ENCODE measurements at places on chromosomes 7 and 10.

DNA sequence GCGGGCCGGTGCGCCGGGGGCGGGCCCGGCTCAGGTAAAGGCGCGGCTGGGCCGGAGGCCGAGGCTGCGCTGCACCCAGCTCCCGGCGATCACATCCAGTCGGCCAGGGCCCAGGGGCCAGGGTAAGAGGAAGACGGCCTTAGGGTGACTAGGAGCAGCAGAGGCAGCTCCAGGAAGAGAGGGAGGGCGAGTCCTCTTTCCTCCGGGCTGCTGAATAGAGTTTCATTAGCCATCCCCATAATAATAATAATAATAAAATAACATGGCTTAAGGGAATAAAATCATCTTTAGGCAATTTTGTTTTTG is 44.8 kb upstream of the CDK1 start:
- DNase-seq: no peak

DNA sequence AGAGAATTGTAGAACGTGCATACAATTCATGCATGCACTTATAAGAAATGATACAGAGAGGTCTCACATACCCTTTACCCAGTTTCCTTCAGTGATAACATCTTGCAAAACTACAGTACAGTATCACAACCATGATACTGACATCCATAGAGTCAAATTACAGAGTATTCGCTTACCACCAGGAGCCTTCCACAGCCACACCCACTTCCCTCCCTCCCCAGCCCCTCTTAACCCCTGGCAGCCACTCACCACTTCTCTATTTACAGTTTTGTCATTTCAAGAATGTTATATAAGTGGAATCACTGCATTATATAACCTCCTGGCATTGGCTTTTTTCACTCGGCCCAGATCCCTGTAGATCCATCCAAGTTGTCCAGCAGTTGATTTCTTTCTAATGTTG is 143.8 kb downstream of the ZNF248 start:
- DNase-seq: no peak

- DNase-seq: no peak
These were observed 64.6 kb downstream of the KLF6 start for GRCh38 chr10:3720228-3721019.

DNA sequence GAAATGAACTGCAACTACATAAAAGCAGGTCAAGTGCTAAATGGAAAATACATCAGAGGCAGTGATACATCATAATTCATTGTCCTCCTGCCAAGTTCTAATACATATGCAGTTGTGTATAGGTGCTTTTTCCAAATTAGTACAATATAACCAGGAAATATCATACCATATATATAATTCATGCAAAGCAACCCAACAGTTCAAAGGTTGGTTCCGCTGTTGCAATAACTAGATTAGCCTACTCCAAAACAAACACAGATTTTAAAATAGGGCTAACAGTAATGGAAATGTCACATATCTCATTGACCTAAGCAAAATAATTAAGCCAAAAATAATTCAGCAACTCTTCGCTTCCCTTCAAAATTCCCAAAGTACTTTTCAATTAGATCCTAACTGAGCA is 88.9 kb upstream of the NEBL start:
- DNase-seq: no peak

GRCh38 chr7:55474944-55475854 is 97.1 kb downstream of the VOPP1 start:
- no peak for DNase-seq

GRCh38 chr10:30365278-30365677 is 16.2 kb upstream of the MTPAP start:
- no peak for DNase-seq

DNA sequence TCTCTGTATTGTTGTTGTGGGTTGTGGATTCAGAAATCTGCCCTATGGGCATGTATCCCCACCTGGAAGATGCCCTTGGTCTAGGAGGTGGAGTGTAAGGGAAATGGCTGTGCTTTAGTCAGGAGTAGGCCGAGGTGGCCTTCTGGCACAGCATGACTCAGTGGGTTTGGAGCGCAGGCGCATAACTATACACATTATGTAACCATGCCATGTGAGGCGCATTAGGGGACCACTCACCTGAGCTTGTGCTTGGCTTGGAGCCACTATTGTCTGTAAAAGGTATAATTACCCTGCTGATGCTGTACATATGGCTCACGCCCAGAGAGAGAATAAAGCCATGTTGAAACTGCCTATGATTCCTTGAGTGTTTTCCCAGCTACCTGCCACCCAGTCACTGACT is 20.6 kb upstream of the ADAMTS14 start:
- no peak for DNase-seq

DNA sequence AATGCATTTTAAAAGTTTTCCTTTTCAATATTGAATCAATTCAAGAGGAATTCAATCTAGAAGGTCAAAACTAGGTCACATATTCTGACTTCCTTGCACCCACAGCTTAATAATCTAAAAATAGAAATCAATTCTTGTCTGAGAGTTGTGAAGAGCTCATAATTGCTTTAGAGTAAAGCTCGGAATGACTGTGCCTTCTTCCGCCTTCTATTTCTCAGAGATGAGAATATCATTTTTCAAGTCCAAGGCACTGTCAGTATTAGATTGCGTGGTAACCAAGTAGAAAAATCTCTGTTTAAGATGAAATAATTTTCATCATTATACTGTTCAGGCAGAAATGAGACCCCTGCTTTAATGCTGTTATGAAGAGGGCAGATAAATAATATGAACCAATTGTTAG is 272.2 kb upstream of the NFE2L3 start:
- no peak for DNase-seq

DNA sequence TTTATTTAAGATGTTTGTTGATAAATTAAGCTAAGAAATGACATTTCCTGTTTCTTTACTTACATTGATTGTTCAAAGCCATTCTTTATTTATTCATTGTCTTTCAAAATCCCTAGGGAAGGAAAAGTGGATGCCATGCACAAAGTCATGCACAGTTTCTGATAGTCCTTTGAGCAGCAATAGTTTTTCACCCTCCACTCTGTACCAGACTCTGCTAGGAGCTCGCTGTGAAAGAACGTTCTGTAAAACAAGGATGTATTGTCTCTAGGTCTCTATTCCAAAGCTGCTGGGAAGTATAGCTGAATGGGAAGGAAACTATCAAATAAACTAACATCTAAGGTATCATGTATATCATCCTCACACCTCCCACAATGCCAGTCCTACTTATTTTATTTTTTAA is 7.8 kb upstream of the NOC3L start:
- DNase-seq: no peak

DNA sequence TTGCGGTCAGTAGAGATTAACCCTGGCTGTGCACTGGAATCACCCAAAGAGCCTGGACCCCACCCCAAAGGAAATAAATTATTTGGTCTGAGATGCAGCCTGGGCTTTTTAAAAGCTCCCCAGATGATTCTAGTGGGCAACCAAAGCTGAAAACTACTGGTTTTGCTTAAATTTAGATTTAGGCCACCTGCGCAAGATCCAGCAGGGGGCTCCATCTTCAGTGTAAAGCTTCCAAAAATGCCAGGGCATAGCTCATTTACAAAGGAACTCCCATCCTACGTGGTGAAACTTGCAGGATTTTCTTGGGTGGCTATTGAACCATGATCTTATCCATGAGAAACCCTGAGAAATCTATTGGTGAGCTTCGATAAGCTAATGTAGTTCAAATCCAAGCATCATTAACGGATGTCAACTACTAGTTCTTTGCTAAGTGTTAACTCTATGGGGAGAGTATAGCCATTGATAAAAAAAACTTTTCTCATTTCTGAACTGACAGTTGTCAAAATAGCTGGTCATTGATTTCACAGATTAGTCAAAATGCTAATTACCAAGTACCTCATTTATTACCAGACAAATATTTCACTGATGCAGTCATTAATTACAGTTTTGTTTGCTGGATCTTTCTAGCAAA is 315.3 kb downstream of the LHFPL3 start:
- peak; percentile 13 for DNase-seq

DNA sequence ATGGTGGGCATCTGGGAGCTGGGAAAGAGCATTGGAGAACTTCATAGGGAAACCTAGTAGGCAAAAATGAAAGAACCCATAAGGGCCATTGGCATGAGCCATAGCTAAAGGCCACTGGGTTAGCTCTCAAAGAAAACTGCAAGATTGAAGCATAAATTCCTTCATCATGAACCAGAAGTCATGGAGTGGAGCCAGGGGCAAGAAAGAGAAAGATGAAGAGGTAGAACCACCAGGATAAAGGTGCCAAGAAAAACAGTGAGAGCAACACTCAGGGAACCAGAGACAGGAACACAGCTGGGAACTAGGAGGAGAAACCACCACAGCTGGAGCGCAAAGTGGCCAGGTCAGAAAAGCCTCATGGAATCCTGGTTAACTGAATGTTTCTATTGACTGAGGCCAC is 11.5 kb upstream of the SGMS1 start:
- DNase-seq: no peak

GRCh38 chr7:101956130-101956529 is 138.7 kb downstream of the CUX1 start:
- no peak for DNase-seq

- no peak for DNase-seq
These were observed 223.7 kb upstream of the PRSS58 start for GRCh38 chr7:142481548-142481947.

DNA sequence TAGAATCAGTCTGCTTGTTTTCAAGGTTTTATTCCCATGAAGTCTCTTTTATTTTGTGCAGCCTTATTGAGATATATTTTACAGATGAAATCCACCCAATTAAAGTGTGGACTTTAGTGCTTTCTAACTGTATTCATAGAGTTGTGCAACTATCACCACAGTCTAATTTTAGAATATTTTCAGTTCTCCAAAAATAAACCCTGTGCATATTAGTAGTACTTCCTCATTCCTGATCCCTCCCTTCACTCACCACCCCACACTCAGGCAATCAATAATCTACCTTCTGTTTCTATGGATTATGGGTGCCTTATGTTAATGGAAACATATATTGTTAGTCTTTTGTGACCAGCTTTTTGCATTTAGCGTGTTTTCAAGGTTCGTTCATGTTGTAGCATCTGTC is 185.7 kb upstream of the TMEM72 start:
- DNase-seq: no peak

DNA sequence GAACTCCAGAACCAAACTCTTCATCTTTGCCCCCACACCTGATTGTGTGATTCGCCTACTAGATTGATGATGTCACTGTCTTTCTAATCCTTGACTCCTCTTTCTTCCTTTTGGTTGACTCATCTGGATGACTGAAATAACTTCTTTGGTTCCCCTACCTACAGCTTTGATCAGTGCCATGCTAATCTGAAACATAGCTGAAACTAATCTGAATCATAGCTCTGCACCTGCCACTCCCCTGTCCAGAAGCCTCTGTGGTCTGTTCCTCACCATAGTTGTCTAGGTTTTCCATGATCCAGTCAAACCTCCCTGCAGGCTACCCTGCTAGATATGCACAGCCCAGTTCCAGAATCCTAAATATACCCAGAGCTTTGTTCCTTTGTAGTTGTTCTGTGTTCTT is 51.9 kb downstream of the ZNF365 start:
- DNase-seq: no peak

GRCh38 chr7:22948770-22949169 is 65.2 kb downstream of the HYCC1 start:
- DNase-seq: no peak

- no peak for DNase-seq
These were observed 195.7 kb upstream of the KLF6 start for GRCh38 chr10:3980660-3981059.

GRCh38 chr10:132151951-132152505 is 34.7 kb upstream of the DPYSL4 start:
- no peak for DNase-seq

- DNase-seq: no peak
These were observed 971 bp downstream of the PRKG1 start for GRCh38 chr10:51075043-51075872.

DNA sequence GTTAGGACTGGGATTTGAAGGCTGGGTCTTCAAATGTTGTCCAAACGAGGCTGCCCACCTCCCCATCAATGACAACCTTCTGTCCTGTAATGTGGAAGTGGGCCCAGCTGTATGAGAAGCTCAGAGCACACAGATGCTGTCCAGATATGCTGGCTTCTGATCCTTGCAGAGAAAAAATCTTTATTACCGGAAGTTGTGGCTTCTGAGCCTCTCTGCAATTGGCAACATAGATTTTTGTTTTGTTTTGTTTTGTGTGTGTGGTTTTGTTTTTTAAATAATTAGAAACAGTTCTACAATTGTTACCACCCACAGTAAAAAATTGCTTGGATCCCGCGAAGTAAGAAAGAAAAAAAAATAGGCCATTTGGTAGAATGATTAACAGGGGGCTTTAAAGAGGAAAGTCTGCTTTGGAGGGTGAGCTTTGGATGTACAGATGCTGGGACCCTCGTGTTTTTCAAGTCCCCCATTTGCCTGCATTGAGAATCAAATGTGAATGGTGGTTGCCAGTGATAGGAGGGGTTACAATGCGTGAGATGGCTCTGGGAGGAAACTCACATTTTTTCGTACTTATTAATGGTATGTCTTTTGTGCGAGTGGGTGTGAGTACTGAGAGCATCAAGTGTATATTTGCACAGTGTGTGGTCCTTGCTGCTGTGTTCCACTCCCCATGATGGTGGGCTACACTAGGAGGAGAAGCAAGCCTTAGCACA is 153.2 kb downstream of the TCF7L2 start:
- no peak for DNase-seq

- DNase-seq: no peak
These were observed 59.2 kb downstream of the ENTPD1 start for GRCh38 chr10:95815133-95815532.

DNA sequence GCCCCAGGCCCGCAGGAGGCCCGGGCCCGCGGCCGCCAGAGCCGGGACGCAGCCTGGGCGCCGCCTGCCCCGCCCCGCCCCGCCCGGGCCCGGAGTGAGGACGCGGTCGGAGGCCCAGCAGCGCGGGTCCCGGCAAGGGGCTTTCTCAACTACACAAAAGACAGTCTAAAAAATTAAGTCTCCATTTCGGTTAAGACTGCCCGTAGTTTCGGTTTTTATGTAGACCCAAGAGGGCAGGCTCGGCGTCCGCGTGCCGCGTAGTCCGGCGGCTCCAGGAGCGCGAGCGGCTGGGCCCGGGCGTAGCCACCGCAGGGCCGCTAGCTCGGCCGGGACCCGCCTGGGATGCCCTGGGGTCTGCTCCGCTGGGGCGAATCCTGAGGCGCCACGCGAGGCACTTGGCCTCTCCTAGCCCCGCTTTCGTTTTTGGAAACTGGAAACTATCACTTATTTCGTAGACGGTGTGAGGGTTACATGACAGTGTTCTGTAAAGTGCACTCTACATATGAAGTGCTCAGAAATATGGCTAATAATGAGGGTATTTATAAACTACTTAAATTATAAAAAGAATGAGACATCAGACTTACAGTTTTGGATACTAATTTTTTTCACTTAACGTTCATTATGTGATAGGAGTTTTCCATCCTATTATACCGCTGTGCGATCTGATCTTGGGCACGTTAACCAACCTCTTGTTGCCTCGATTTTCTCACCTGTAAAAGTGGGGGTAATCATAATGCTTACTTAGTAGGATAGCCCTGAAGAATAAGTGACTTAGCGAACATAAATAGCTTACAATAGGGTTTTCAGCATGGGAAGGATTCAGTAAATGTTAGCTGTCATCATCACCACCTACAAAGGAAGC is 573 bp downstream of the BLVRA start:
- no peak for DNase-seq

DNA sequence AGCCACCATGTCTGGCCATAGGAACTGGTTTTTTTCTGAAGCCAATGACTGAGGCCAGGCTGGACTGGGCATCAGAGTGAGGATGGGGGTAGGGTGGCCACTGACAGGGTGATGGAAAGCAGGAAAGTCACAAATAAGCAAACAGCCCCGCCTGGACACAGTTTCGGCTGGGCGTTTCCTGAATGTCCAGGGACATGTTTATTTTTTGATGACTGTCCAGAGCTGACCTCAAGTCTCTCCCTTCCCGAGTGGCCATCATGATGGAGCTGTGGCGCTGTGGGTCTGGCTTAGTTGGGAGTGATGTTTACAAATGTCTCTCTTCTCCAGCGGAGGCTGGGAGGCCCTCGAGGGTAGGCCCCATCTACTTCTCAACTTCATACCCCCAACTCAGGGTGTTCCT is 37.1 kb upstream of the COMTD1 start:
- peak; percentile 35 for DNase-seq
